ENCODE measurements at places on chromosomes 1 and 21.

- peak; percentile 15 for DNase-seq
Measured at GRCh38 chr1:226002667-226003501, 3.7 kb upstream of the SDE2 start.

- DNase-seq: no peak
Measured at GRCh38 chr1:111404588-111404987, 22.9 kb downstream of the OVGP1 start.

DNA sequence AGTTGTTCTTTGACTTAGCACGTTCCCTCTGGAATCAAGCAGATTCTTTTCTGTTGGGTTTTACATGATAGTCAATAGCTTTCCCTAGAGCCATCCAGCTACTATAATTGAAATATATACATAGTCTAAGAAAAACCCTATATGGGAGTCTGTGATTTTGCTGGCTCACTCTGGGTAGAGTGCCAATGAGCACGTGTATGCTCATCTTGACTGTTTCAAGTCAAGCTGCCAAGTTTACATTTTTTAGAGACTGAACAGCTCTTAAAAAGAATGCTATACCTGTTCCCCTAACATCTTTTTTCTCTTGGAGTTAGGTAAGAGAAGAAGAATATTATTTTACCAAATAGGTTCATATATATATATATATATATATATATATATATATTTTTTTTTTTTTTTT lies 182.8 kb upstream of the NRIP1 start:
- no peak for DNase-seq

DNA sequence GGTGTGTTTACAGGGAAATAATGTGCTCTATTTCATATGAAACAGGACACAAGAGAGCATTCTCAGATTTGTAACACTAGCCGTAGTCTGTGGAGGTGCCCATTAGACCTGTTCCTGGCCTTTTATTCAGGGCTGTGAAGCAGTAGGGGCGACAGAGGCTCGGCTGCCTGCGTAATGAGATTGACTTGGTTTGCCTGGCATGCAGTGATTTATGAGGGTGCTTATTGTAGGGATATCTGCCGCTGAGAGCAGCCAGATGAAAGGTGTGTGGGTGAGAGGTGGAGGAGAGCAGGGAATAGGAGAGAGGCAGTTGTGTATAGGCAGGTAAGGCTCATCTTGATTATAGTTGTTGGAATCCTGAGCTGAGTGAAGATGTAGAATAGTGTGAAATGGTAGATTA lies 51.3 kb downstream of the DNAJC6 start:
- no peak for DNase-seq

GRCh38 chr1:151593730-151594129 lies 18.1 kb upstream of the SNX27 start:
- no peak for DNase-seq

- no peak for DNase-seq
Measured at GRCh38 chr1:1109743-1110142, 6.1 kb downstream of the C1orf159 start.

- DNase-seq: no peak
Measured at GRCh38 chr1:50418600-50419109, 4.6 kb downstream of the DMRTA2 start.

GRCh38 chr1:212760126-212760823 lies 31.3 kb downstream of the NSL1 start:
- peak; percentile 26 for DNase-seq

DNA sequence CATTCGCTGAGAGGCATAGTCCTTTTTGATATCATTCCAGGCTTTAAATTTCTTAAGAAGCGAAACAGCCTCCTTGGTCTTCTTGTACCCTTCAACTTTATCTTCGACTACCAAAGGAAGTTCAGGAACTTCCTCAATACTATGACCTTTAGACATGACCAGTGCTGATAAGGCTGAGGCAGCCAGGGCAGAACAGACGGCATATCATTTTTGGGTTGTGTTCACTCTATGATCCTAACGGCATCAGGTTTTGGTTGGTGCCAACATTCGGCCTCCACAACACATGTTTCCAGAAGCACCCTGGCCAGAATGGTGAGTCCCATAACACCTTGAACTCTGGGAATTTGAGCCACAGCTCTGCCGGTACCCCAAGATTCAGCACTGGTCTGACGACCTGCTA lies 31.4 kb upstream of the MYOC start:
- no peak for DNase-seq

- DNase-seq: no peak
Measured at GRCh38 chr1:90074566-90074965, 79.7 kb downstream of the ZNF326 start.

DNA sequence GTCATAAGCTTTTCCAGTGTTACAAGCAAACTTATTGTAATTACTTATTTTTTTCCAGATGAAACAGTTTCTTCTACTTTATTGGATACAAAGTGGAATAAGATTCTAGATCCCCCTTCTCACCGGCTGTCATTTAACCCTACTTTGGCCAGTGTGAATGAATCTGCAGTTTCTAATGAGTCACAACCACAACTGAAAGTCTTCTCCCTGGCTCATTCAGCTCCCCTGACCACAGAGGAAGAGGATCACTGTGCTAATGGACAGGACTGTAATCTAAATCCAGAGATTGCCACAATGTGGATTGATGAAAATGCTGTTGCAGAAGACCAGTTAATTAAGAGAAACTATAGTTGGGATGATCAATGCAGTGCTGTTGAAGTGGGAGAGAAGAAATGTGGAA lies 95.5 kb downstream of the ZFYVE9 start:
- no peak for DNase-seq

DNA sequence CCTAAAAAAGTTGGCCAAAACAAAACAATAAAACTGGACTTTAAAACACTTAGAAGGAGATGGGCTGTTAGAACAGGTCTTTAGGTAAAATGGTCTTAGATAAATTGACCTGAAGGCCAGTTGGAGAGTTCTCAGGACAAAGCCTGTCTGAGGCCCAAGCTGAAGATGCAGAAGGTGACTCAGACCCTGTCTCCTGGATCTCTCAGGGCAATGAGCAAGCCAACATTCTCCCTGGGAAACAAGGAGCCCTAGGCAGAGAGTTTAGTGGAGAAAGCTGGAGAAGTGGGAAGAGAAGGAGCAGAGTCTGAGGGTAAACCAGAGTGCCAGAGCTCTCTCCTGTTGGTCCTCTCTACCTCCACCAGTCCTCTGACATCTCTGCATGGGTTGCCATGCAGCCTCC lies 70.1 kb downstream of the FCRL5 start:
- DNase-seq: no peak

GRCh38 chr1:171137580-171137979 lies 46.9 kb downstream of the FMO3 start:
- DNase-seq: no peak

- DNase-seq: no peak
Measured at GRCh38 chr1:232558954-232559353, 71.0 kb downstream of the SIPA1L2 start.

GRCh38 chr1:5594056-5594956 lies 397.9 kb downstream of the NPHP4 start:
- DNase-seq: no peak

DNA sequence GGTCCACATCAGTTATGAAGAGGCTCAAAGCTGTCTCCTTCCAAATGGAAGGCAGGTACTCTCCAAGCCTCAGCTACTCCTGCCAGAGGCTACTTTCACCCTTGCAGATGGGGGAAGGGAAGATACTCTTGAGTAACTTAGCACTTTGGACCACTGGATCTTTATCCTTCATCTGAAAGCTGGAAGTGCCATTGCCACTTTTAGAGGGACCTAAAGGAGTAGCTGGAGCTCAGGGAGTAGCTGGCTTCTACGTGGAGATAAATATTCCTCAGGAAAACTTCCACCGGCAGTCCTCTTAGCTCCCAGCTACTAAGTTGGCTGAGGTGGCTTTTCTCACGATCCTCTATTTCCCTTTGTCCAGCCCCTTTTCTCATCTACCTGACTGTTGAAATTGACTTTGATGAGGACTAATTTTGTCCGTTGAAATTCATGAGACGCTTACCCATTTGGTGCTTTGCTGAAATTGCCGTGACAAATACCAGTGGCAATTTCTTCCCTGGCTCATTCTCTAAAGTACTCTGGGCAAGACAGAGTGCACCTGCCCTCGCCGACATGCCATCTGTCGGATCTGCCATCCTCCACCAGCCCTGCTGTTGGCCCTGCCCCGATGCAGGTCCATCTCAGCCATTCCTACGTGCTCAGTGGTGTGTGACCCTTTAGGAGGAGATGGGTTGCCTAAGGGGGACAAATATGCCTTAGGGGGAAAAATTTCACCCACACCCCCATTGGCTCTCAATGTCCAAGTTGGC lies 13.6 kb downstream of the IGSF21 start:
- no peak for DNase-seq

- DNase-seq: no peak
Measured at GRCh38 chr21:34097442-34097841, 24.1 kb downstream of the MRPS6 start.

- no peak for DNase-seq
Measured at GRCh38 chr1:90834354-90834885, 117.3 kb upstream of the BARHL2 start.

DNA sequence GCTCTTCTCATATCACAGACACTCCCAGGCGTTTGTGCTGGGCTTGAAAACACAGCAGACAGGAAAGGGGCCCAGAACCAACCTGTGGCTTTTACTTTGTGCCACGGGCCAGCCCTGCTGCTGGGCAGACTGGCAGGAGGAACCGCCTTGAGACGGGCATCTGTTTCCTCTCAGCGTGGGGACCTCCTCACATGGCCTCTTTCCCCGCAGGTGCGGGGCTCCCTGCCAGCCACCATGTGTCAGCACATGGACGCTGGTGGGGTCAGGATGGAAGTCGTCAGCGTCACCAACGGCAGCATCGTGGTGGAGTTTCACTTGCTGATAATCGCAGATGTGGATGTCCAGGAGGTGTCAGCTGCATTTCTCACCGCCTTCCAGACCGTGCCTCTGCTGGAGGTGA lies 47.8 kb downstream of the UMODL1 start:
- peak; percentile 87 for DNase-seq

GRCh38 chr1:87572891-87573290 lies 244.2 kb downstream of the LMO4 start:
- no peak for DNase-seq

- DNase-seq: no peak
Measured at GRCh38 chr21:42887326-42887725, 5.8 kb upstream of the NDUFV3 start.
